ENCODE measurements at places on chromosomes 1 and 21.

- no peak for DNase-seq
Measured at GRCh38 chr1:216476341-216476740, 53.1 kb upstream of the USH2A start.

DNA sequence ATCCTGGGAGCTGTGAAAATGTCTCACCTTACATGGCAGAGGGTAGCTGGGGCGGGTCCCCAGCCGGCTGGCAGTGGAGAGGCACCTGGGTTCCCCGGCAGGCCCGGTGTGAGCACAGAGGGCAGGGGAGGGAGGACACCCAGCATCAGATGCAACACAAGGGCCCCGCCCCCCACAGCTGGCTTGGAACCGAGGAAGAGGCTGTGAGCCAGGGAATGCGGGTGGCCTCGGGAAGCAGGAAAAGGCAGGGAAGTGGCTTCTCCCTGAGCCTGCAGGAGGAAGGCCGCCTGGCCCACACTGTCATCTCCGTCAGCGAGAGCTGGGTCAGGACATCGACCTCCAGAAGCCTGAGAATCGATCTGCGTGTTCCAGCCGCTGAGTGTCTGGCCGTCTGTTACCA, 87.3 kb downstream of the SIK1 start:
- no peak for DNase-seq

DNA sequence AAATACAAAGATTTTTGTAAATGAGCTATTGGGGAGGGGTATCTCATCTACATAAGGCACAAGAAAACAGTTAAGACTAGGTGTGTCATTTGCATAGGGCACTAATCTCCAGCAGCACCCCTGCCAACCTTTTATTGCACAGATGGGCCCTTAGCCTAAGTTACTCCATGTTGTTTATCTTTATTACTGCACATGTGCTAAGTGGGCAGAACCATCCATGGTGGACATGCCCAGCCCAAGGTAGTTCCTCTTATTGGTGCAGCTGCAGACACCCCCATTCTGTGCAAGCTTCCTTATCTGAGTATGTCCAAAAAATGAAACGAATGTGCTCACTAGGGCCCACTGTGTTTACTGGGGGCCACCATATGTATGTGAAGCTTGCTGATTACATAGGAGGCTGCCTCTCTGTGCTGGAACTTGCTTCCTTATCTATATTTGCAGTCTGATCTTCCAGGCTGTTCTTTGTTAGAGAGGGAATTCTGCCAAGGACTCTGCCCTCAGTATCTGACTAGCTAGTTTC, 77.3 kb upstream of the NEK7 start:
- no peak for DNase-seq

GRCh38 chr1:157551694-157552693, at the start of gene FCRL5:
TSS of gene FCRL5 (minus strand) at chr1:157552515. CDS start at chr1:157552362, 153 bp downstream.
- no peak for DNase-seq

DNA sequence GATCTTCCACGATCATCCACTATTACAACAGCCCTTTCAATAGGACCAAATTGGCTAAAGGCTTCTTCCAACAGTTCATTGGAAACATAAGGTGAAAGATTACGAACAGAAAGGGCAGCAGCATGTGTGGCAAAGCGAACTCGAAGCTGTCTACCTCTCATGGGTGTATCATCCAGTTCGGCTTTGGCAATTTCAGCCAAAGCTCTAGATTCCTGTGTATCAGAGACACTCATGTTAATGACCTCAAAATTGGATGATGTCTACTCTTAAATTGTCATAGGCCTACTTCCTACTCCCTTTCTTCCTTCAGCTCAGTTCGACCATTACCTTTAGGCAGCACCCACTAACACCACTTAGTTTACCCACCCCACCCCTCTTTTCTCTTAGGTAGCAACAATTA, 2.2 kb downstream of the SFPQ start:
- no peak for DNase-seq

- peak; percentile 15 for DNase-seq
Measured at GRCh38 chr21:46116776-46117585, 19.1 kb downstream of the COL6A2 start.

DNA sequence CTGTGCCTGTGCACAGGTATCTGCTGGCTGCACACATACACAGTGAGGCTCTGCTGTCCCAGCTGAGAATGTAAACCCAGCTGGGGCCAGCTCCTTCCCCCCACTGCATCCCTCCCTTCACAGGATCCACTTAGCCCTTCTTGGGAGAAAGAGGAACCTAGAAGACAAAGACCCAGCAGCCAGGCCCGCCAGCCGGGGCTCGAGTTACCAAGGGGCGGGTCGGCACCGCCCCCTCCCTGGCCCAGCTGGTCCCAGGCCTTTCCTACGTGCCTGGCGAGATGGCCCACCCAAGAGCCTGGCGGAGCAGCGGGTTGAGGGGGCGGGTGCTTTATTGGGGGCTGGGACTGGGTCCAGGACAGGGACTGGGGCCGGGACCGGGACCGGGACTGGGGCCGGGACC, 2.1 kb downstream of the SH3BGRL3 start:
- DNase-seq: no peak

GRCh38 chr1:161229896-161230295, 4.0 kb downstream of the TOMM40L start:
- no peak for DNase-seq

DNA sequence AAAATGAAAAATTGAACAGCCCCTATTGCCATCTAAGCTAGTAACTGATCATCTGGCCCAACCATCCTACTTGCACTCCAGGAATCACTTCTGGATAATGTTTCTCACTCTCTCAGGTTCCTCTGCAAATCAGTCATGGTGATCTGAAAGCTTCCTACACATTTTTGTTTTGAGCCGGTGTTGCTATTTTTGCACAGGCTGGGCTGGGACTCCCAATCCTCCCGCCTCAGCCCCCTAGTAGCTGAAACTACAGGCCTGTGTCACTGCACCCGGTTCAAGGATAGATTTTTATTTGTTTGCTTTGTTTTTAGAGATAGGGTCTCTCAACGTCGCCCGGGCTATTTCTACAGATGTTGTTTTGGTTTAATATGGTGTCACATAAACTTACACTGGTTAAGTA, 40.5 kb upstream of the HMCN1 start:
- DNase-seq: no peak

- no peak for DNase-seq
Measured at GRCh38 chr1:89660224-89661061, 27.5 kb downstream of the LRRC8C start.

- DNase-seq: no peak
Measured at GRCh38 chr1:41741244-41741643, 177.5 kb downstream of the HIVEP3 start.

DNA sequence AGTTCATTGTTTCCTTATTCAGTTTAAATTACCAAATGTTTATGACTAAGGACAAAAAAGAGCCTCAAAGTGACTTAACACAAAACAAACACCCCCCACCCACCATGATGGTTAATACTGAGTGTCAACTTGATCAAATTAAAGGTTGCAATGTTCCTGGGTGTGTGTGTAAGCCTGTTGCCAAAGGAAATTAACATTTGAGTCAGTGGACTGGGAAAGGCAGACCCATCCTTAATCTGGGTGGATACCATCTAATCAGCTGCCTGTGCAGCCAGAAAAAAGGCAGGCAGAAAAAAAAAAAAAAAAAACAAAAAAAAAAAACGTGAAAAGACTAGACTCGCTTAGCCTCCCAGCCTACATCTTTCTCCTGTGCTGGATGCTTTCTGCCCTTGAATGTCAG, 543.4 kb downstream of the NEGR1 start:
- no peak for DNase-seq

DNA sequence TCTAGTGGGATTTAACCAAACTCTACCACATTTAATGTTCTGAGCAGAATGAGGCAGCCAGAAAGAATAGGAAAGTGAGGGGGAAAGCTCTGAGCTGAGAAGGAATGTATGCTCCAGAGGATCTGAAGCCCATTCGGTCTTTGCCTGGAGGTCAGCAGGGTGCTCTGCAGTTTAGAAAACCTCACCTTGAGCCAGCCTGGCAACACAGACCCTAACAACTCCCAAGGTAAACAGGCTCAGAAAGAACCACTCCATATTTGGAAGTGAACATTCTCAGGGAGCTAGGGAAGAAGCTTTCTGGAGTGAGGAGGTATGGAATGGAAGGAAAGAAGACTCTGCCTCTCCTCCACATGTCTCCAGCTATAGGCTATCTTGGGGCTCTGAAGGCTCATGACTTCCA, 398.8 kb downstream of the SEC16B start:
- DNase-seq: no peak

DNA sequence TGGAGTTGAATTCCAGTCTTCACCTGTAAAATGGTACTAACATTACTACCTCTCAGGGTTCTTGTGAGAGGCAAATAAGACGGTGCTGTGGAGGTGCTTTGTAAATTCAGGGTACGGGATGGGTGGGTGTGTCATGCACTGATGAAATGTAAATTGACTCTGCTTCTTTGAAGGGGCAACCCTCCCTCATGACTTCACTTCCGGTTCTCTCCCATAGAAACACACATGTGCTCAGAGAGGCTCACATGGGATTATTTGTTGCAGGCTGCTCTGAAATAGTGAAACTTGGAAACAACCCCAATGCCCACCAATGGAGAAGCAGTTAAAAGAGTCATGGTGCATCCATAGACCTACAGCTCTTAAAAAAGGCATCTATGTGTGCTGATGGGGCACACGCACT, 44.9 kb upstream of the SCMH1 start:
- no peak for DNase-seq

DNA sequence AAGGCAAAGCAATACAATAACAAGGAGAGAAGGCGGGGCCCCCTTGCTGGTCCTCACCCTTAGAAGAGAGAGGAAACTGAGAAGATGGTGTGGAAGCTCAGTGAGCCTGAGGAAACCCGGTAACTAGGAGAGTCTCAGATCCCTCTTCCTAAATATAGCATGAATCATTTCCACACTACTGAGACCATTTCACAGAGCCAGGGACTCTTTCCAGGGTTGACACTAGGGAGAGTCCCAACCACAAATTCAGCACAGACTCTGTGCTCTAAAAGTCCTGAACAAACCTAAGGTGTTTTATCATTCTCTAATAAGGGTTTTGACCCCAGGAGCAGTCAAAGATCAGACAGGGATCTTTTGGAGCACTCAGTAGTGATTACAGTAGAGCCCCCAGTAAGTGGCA, 647.7 kb downstream of the KCNT2 start:
- no peak for DNase-seq

GRCh38 chr1:231497629-231498152, 30.8 kb upstream of the TSNAX start:
- no peak for DNase-seq

DNA sequence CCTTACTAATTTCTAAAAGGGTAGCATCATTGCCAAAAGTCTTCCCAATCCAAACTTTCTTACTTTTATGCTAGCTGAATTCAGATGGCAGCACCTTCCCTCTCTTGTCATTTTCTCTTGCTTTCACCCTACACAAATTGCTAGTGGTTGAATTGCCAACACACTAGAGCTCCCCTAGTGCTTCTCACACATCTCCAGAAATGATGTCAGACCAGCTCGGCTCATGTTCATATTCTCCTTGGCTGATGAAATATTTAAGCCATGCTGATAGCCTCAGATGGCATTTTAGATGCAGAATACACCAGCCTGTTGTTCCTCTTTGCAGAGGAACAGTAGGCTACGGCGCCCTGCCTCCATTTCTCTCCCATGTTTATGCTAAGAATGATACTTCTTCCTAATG, 256.9 kb downstream of the PTBP2 start:
- no peak for DNase-seq
